ENCODE measurements at places on chromosomes 4 and X.

DNA sequence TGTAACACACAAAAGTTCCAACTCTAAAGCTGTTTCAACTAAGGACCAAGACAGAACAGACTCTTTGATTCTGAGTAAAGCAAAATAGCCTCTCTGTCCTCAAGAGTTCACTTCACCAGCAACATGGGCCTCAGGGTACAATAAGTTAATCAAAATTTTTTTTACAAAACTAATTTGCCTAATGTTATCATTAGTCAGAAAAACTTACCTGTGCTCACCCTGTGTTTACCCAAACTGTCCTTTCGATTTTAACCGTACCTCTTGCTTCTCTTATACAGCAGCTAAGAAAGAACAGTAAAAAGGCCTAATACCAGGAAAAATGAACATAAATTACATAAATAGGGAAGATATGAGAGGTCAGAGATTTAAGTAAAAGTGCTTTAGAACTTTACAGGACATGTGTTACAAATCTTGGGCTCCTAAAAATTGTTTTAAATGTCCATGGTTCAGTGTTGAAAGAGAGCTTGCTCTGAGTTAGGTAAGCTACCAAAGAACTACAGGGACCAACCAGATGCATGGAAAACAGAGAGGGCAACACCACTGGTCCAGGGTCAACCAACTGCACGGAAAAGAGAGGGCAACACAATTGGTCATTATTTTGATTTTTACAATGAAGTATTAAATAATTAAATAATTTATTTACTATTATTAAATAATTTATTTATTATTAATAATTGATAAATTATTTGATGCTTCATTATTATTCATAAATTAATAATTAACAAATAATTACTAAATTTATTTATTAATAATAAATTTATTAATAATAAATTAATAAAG is 73.1 kb downstream of the FAT1 start:
- DNase-seq, result no peak

GRCh38 chr4:122658818-122659295 is 38.0 kb upstream of the IL21 start:
- DNase-seq, result peak; percentile 87

DNA sequence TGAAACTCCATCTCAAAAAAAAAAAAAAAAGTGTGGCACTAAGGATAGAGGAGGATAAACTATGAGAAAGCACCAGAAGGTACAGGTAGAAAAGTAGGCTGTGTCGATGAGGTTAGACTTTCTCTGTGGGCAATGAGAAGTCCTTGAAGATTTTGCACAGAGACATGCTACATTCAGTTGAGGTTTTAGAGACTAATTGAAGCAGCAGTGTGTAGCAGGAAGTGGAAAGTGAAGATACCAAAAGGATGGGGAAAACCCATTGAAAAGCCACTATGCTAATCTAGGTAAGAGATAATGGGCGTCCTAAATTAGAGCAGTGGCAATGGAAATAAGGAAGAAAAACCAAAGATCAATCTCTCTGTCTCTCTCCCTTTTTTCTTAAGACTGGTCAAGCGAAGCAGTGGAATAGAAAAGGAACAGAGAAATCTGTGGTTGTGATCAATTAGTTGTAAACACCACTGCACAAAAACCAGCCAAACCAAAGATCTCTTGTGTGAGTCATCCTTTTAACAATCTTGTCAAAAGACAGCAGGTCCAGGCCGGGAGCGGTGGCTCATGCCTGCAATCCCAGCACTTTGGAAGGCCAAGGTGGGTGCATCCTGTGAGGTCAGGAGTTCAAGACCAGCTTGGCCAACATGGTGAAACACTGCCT is 3.5 kb downstream of the SPINK2 start:
- DNase-seq, result peak; percentile 66

- DNase-seq, result peak; percentile 29
These were observed 18.2 kb downstream of the MRFAP1 start for GRCh38 chr4:6658597-6659075.

GRCh38 chr4:7186516-7187167 is 5.7 kb upstream of the SORCS2 start:
- no peak for DNase-seq

DNA sequence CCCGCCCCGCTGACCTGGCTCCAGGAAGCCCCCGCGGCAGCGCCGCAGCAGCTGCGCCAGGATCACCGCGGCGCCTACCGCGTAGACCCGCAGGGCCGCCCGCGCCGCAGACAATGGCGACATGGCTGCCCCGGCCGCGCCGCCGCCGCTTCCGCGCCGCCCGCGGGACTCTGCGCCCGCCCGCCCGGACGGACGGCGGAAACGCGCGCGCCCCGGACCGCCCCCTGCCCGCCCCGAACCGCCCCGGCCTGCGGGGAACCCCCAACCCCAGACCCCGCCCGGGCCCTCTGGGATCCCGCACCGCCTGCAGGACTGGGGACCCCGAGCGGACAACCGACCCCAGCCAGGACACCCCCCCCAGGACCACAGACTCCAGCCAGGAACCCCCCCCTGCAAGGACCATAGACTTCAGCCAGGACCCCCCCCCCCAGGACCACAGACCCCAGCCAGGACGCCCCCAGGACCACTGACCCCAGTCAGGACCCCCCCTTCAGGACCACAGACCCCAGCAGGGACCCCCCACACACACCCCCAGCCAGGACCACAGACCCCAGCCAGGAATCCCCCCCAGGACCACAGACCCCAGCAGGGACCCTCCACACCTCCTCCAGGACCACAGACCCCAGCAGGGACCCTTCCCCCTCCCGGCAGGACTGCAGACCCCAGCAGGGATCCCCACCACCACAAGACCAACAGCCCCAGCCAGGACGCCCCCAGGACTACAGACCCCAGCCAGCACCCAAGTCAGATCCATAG is at the start of the genes DHRSX and ZBED1:
DHRSX (minus strand) TSS at position 174 of the 756 bp plus-strand sequence; CDS start at position 123, 51 bp downstream.
ZBED1 (minus strand) TSS at position 174 of the 756 bp plus-strand sequence. CDS start 10,257 bp downstream, outside the sequence.
- DNase-seq, result peak; percentile 51

- DNase-seq, result no peak
These were observed 45.5 kb downstream of the SUPT20HL1 start for GRCh38 chrX:24405959-24406358.

GRCh38 chr4:156659570-156659969 is 312.0 kb downstream of the PDGFC start:
- DNase-seq, result no peak

GRCh38 chr4:71156616-71157015 is 163.2 kb downstream of the DCK start:
- no peak for DNase-seq
